Renal cortex interstitium (tissue), 15 donors: ENCODE measurements at places on chromosomes 12 and 14.

DNA sequence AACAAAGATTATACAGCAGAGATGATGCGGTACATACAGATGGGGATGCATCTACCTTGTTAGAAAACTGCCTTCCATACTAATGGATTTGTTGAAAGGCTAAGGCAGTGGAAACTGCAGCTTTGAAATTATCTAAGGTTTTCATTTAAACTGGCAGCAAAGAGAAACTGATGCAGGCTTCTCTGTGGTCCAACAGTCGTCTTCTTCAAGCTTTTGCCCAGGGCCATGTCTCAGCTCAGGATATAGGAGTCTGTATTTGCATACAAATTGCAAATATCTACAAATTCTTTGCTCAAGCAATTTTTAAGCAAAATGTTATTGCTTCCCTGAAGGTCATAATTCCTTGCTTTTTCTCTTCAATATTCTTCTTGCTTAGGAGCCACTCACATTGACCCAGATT, 33.7 kb downstream of the ERH start:
- no peak for DNase-seq

- no peak for DNase-seq
Measured at GRCh38 chr14:28467611-28468010, 299.0 kb upstream of the FOXG1 start.

- DNase-seq: no peak
Measured at GRCh38 chr12:12592930-12593329, 18.7 kb upstream of the CREBL2 start.

DNA sequence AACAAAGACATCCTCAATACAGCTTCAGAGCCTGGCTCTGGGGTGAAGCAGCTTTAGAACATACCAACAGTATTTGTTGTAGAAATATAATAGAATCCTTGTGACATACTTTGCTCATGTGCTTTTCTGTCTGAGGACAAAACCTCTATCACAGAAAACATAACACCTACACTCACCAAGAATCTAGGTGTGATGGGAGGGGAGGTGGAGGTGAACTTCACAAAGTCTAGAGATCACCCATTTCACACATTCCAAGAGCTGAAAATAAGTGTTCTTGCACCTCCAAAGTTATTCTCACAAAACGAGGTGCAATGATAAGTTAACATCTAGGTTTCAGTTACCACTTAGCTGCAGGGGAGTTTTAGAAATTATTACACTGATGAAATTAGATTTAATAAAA, 32.7 kb upstream of the BTG1 start:
- DNase-seq: no peak

DNA sequence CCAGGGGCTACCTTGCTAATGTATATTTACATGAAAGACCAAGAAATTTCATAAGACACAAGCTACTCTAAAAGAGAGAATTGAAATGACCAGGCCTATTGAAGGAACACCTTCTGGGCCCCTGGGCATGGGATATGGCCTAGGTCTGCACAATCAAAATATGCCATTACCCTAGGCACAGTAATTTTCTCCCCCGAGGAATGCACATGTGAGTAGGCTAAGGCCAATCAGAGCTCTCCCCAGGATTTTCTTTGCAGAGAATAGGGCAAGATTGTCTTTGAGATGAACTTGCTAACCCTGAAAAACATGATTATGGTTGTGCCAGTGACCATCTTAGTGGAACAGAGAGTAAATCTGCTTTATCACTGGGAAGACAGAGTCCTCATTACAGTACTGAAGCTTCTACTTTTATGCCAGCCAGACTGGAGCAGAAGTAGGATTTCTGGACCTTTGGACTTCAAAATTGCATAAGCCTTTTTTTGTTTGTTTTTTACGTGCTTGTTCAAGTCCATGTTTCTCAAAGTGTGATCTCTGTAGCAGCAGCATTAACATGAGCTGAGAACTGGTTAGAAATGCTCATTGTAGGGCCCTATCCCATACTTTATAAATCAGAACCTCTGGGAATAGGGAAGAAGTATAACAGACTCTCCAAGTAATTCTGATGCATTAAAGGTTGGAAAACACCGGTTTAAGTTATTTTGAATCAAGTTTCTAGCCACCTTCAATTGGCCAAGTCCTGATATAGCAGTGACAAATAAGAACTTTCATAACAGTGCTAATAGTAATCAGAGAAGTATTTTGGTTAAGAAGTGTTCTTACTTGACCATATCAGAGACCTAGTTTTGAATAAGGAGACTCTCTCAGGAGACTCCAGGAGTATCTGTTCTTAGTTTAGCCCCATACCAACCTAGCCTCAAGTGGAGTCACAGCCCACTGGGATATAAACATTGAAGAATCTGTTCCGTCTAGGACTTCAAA, 112.9 kb downstream of the LMO3 start:
- DNase-seq: no peak

- DNase-seq: no peak
Measured at GRCh38 chr12:10940389-10940788, 1.3 kb upstream of the TAS2R14 start.

- no peak for DNase-seq
Measured at GRCh38 chr12:7058163-7058845, 2.2 kb upstream of the C1S start.

DNA sequence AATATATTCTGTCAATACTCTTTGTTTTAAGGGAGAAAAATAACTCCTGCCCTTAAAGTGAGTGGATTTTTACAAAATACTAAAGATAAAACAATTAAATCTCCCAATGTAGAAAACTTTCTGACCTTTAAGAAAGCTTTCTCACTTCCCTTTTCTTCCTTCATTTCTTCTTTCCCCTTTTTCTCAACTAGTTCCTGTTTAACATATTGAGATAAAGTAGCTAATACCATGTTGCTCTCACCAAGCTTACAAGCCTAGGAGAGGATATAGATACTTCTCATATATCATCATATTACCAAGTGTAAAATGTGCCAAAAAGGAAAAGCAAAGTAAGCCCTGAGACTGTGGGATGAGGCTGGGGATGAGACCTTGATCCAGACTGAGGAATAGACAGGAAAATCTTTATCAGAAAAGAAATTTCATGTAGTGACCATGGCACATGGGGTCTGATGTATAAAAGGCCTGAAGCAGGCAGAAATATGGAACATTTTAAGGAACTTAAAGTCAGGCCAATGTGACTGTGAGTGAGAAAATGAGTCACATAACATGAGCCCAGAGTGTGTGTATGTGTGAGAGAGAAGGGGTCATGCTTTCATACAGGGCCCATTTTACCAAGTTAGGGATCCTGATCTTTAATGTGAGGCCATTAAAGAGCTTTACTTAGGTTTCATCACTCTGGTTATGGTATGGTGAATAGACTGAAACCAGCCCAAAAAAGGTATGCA, 1.6 kb upstream of the RPL10L start:
- DNase-seq: no peak

GRCh38 chr14:45650754-45651153, 397.8 kb upstream of the MIS18BP1 start:
- no peak for DNase-seq

GRCh38 chr12:59620326-59620725, 24.5 kb downstream of the SLC16A7 start:
- DNase-seq: no peak

DNA sequence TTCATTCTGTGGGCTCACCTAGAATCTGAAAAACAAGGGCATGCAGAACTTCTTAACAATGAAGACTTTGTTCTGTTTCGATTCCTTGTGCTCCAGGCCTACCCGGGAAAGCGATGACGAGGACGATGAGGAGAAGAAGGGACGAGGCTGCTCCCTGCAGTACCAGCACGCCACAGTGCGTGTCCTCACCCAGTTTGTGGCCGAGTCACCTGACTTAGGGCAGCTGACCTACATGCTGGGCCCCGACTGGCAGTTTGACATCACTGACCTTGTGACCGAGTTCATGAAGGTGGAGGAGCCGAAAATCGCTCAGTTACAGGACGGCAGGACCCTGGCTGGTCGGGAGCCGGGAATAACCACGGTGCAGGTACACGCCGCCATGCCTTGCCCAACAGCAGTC, 585.4 kb downstream of the AACS start:
- no peak for DNase-seq

GRCh38 chr14:72169521-72169920, 237.3 kb downstream of the RGS6 start:
- DNase-seq: no peak

DNA sequence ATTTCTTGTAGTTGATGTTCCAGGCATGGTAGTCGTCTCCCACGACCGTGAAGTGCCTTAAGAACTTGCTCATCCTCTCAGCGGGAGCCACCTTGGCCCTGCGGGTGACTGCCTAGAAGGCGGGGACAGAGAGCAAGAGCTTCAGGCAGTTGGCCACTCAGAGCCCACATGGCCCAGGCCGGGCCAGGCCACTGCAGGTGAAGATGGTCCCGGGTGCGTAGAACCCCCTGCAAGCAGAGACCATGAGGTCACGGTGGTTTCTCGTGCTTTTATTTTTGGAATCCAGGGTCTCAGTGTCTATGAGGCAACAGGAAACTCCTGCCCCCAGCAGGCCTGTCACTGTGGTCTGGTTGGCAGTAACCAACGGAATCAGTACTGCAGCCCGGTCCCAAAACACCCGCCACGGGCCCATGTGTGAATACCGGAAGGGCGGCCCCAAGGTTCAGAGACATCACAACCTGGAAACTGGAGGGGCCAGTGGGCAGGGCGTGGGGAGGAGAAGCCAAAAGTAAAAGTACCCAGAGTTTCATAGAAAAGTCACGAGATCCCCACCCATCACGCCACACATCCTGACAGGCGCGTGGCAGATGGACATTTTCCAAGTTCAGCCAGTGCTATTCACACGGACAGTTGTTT, 27.5 kb downstream of the HVCN1 start:
- DNase-seq: no peak

GRCh38 chr14:68569970-68570409, 222.9 kb downstream of the ZFP36L1 start:
- DNase-seq: no peak

GRCh38 chr14:38329246-38329645, 73.4 kb upstream of the CLEC14A start:
- DNase-seq: no peak

DNA sequence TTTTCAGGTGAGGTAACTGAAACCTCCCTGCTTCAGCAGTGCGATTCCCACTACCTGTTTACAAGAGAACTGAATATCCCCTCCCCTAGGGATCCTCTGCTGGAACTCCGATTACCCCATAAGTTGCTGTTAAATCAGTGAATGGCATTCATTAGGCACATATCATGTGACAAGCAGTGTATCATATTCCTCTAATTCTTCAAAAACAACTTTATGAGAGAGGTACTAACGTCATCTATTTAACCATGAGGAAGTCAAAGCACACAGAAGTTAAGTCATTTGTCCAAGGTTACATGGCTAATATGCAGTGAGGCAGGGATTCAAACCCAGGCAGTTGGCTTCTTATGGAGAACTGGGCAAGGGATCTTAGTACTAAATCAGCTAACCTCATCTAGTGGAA, 43.9 kb upstream of the PCED1B start:
- DNase-seq: no peak

DNA sequence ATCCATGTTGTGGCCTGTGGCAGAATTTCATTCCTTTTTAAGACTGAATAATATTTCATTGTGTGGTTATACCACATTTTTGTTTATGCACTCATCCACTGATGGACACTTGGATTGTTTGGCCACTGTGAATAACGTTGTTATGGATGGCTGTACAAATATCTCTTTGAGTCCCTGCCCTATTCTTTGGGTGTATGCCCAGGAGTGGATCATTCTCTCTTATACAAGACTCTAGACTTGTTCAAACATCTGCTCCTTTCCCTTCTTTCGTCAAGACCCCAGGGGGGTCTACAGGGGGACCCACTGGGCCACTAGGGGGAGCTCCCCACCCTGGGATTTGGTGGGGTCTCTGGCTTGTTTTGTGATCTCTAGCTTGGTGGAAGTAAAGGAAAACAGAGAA, 77.4 kb downstream of the FBXL14 start:
- DNase-seq: no peak
